H7 (cell line): ENCODE measurements at places on chromosomes 13 and 19.

- peak; percentile 1 for DNase-seq
Measured at GRCh38 chr13:55937180-55937579, 1203.5 kb upstream of the PRR20A start.

DNA sequence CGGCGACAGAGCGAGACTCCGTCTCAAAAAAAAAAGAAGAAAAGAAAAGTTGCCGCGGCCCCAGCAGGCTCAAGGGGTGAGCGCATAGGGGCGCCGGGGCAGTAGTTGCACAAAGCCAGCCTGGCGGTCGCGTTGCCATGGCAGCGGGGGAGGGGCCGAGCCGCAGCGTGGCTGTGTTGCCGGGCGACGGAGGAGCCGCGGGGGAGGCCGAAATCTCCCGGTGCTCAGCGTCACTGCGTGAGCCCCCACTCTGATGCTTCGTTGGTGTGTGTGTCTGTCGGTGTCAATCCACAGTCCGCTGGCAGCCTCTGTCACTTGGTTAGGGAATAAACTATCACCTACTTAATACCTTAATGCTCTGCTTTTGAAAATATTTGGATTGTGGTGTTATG, 82.9 kb upstream of the C1QTNF9B start:
- DNase-seq, result peak; percentile 96

GRCh38 chr19:57004418-57004817, 115.4 kb upstream of the USP29 start:
- no peak for DNase-seq

GRCh38 chr19:28685802-28686201, 527.1 kb downstream of the UQCRFS1 start:
- no peak for DNase-seq

DNA sequence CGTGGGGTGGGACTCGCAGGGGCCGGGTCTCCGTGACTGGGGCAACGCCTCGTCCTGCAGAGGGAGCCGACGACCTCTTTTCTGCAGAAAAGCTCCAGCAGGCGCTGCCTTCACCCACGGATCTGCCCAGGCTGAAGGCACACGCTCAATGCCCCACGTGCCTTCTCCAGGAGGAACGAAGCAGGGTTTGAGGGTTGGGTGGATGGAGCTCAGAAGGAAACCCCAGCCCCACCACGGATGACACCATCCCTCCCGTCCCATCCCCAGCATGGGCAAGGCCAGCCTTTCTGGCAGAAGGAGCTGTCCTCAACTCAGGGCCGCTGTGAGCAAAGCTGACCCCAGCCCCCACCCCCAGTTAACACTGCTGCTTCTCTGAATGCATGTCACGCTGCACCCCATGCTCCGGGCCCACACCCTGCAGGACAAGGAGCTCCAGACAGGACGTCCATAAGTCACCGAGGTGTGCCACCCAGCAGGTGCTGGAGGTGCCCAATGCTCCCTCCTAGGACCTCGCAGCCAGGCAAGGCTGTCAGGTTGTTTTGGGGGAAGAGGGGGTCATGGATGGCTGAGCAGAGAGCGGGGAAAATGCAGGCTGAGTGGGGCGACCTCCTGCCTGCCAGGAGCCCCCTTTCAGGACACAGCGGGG, 7.4 kb downstream of the C19orf25 start:
- no peak for DNase-seq

- peak; percentile 66 for DNase-seq
Measured at GRCh38 chr13:20525144-20525600, 485 bp downstream of the CRYL1 start.

- no peak for DNase-seq
Measured at GRCh38 chr19:31361728-31362127, 12.5 kb upstream of the TSHZ3 start.
